ENCODE measurements at places on chromosomes 4 and X.

DNA sequence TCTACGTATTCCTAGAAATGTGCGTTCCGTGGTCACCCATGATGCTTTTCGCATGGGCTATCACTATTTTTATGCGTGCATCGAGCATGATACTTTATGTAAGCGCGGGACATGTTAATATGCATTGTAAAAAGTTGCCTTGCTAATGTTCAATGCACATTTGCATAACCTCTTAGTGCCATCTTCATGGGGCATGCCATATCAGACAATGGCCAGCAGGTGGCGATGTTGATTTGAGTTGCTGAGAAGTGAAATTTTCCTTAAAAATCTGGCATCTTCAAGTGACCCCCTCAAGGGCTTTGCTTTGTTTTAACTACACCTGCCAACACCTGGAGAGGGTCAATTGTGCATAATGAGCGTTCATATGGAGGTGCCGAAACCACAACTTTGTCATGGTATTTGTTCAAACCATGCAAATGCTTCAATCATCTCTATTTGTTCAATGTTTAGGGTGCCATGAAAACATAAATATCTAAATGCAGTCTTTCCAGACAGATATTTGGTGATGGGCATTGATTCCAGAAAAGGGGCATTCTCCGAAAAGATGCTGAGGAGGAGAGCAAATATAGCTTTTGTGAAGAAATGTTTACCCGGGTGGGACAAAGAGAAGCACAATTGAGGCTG lies 833.9 kb upstream of the PRKX start:
- no peak for DNase-seq

GRCh38 chr4:24781999-24782745 lies 13.2 kb upstream of the SOD3 start:
- DNase-seq: no peak

- DNase-seq: no peak
These were observed 482.3 kb downstream of the TRAM1L1 start for GRCh38 chr4:116603096-116603495.

- no peak for DNase-seq
These were observed 38.9 kb downstream of the SAT1 start for GRCh38 chrX:23821847-23822246.

GRCh38 chr4:92814677-92815076 lies 510.9 kb downstream of the GRID2 start:
- no peak for DNase-seq

DNA sequence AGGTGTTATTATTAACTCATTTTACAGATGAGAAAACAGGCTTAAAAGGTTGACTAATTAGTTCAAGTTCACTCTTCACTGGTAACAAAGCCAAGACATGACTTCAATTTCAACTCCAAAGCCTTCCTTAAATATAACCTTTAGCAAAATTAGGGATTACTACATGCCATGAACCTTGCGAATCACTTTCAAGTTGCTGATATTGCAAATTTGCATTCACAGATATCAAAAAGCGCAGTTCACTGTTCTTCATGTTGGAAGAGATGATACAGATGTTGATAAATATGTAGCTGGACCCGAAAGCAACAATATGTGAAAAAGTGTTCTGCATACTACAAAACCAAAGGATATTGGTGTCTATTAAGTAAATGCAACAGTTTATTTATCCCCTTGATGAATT lies 210.8 kb upstream of the GYPA start:
- no peak for DNase-seq

GRCh38 chr4:22458098-22458497 lies 57.8 kb downstream of the ADGRA3 start:
- DNase-seq: no peak

DNA sequence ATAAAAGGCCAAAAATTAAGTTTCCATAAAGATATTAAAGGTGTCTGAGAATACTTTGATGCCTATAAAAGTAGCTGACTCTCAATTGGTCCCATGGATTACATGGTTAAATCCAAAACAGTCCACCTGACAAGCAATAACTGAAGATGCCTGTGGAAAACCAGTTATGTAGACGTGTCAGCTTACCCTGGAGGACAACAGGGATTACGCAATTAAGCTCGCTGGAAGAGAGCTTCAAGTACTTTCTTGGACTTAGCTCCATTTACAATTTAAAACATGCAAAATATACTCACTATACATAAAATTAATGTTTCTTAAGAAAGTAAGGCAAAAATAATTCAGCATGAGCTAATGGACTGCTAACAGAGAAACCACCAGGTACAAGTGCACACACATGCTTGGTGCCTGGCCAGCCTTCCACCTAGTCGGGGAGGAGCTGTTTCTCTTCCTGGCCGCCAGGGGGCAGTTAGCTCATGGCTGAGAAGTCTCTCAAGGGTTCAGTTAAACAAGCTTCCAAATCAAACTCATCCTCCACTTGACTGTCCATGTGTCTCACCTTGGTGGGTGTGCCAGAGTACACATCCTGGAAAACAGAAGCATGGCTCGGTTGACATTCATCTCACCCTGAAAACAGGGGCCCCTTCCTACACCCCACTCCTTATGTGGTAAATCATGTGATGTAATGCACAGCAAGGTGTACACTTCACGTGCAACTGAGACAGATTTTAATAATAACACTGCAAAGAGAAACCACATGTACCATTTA lies 9.2 kb upstream of the FAM53A start:
- DNase-seq: peak; percentile 66

GRCh38 chr4:58602731-58603359 lies 1492.7 kb upstream of the IGFBP7 start:
- no peak for DNase-seq

- DNase-seq: no peak
These were observed 2442.0 kb downstream of the PCDH7 start for GRCh38 chr4:33162122-33162521.

DNA sequence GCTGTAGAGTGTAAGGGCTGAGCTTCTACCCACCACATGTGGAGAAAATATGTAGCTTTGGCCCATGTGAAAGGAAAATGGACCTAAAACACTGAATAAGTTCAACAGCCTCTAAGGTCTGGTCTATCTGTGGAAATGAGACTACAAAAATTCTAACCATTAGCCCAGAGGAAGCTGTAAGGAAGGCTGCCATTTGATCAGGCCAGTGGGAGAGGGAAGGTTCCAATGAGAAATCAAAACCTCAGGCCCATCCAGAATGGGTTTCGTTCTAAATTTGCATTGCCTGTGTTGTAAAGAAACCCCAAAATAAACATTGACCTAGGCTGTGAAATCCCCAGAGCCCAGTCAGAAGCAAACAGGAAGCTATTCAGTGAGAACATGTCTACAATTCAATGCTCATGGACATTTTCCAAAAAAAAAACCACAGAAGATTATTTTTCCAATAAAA lies 320.4 kb upstream of the SLC7A11 start:
- no peak for DNase-seq

GRCh38 chr4:99875071-99875470 lies 19.2 kb downstream of the LAMTOR3 start:
- no peak for DNase-seq

DNA sequence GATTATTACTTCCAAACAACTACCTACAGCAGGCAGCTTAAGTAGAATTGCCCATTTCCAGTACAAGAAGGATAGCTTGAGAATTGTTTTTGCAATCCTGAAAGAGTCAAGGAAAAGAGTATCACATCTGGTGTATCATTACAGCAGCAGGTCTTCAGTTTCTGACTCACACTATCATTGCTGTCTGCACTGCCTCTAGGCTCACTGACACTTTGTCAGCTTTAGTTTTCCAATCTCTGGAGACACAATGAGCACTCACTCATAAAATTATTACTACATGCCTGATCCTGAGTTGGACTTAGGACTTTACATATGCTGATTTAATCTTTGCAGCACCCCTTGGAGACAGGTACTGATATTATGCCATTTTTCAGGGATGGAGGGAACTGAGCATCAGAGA lies 244.6 kb upstream of the BOD1L1 start:
- no peak for DNase-seq

GRCh38 chrX:67207912-67208311 lies 335.9 kb upstream of the AR start:
- no peak for DNase-seq

DNA sequence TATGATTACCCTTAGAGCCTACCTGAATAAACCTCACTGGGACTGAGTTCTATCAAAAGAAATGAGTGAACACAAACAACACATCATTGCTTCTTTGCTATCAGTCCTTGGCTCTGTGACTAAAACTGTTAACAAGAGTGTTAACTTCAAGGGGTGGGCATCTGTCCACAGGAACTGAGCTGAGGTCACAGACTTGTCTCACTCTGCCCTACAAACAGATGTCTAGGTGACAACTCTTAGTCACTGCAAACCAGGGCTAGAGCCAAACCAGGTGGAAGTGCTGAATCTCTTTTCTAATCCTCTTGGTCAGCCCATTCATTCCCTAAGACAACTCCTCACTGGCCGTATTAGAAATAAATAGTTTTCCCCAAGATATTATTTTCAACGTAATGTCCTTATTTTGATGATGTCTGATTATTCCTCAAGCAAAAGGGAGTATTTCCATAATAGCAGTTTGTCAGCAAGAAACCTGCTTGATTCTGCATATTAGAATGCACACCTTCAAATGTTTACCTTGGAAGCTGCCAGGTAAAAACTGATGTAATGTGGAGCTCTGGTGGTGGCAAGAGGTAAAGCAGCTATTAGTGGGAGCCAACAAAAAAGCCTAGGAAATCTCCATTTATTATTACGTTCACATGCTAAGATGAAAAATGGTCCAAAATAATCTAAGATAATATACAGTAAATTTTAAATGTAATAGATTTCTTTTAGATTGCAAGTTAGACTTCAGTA lies 4.0 kb downstream of the COL25A1 start:
- no peak for DNase-seq

Data from activated T-helper 1 cell treated with anti-CD3 and anti-CD28 coated beads, Interleukin-2, amount 50 U/mL, for 16 hours (primary cell).